Astrocyte of the cerebellum (primary cell): ENCODE measurements at places on chromosomes 7 and 10.
A peak's percentile ranks its signal among the peaks of the same experiment; 100 is the strongest.

- no peak for DNase-seq
These were observed 43.5 kb upstream of the ZRANB1 start for GRCh38 chr10:124898471-124898870.

DNA sequence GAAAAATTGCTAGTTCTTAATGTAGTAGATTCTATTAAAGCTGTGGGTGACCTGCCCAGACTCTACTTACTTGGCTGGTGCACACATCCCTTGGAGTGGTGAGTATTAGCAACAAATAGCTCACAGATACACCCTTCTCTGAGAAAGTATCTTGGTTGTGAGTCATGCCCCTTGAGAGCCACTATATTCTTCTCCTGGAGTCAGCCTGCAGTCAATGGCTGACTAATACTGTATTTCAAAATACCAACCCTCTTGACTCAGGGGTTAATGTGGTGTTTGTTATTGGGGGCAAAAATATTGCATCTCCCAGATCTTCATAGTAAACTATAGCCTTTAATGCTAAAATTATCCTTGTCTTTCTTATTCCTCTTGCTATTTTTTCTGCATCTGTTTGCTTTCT lies 354.9 kb downstream of the BMPER start:
- peak; percentile 62 for DNase-seq

- no peak for DNase-seq
These were observed 10.5 kb upstream of the ADAMTS14 start for GRCh38 chr10:70661623-70662361.

DNA sequence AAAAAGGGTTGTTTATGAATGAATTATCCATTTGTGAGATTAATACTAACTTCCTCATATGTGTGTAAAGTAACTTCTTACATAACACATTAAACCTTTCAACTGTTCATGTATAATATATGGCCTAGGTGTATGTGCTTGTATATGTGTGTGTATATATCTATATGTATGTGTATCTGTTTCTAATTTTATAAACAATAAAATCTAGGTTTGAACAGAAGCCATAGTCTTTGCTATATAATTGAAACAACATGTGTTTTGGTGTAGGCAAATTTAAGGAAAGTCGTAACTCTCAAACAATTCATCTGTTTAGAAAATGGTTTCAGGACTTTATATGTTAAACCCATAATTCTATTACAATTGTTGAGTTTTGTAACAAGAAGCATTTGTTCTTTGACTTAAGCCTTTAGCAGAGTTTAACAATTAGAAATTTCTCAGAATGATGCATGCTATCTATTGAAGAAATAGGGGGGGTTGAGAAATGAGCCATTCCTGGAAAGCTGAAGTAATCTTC lies 103.3 kb downstream of the BBS9 start:
- DNase-seq: no peak

DNA sequence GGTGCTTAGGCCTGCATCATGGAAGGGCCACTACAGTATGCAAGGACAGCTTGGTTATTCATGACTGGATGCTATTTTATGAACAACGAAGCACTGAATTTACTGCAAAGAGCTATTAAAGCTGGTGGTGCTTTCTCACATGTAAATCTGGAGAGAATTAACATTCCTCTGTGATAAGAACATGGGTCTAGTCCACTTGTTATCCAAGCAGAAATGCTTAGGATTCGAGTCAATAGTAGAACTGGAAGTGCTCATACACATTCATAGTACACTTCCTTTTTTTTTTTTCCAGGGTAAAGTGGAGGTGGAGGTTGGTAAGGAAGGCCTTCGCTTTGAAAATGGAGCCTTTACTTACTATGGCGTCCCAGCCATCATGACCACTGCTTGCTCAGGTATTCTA lies 35.0 kb downstream of the CNNM1 start:
- DNase-seq: no peak

DNA sequence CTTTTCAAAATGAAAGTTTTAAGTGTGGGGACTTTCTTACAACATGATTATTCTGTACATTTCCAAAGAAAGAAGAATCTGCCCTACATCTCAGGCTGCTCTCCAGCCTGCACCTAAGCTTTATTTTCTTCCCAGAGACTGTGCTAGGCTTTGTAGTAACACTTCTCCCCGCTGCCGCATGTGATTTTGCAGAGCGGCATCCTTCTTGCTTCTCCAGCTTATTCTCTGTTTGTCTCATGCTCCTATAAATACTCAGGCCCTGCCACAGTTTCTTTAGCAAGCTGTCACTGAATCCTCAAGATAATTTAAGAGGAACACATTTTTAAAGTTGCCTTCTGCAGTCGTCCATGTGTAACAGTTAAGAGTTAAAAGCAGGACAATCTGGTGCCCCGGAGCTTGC lies 53.5 kb downstream of the INSYN2A start:
- DNase-seq: no peak

DNA sequence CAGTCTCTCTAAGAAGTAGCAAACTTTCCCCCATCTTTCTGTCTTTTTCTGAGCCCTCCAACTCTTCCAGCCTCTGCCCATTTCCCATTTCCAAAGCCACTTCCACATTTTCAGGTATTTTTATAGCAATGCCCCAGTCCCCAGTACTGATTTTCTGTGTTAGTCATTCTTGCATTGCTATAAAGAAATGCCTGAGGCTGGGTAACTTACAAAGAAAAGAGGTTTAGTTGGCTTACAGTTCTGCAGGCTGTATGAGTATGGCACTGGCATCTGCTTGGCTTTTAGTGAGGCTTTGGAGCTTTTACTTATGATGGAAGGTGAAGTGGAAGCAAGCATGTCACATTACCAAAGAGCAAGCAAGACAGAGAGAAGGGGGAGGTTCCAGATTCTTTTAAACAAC lies 17.2 kb downstream of the PLCE1 start:
- no peak for DNase-seq

- DNase-seq: peak; percentile 20
These were observed 15.0 kb upstream of the PCBD1 start for GRCh38 chr10:70903262-70903921.

DNA sequence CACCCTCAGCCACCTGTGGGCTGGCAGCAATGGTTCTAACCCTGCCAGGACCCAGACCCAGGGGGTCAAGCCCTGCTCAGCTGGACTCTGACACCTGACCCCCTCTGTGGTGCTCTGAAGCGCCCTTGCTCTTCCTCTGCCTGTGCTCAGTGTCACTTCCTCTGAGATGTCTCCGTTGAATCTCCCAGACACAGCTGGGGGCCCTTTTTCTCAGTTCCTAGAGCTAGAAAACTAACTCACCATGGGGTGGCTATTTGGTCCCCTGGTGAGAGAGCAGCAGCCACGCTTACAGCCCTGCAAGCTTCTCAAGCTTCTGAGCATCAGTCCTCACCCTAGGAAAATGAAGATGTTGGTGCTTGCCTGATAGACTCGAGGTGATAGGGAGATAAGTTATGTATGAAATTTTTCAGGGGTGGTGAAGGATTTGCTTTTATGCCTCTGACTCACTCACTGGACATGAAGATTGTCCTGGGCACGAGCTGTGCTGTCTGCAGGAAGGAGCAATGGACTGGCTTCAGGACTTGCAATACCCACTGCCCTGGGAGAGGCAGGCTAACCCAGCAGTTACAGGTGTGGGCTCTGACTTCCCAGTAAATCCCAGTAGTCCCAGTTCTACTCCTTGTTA lies 29.6 kb downstream of the COL13A1 start:
- DNase-seq: no peak

GRCh38 chr7:151143261-151144015 lies 24.1 kb downstream of the GBX1 start:
- no peak for DNase-seq

GRCh38 chr10:110355922-110356627 lies 51.4 kb upstream of the SMNDC1 start:
- no peak for DNase-seq

DNA sequence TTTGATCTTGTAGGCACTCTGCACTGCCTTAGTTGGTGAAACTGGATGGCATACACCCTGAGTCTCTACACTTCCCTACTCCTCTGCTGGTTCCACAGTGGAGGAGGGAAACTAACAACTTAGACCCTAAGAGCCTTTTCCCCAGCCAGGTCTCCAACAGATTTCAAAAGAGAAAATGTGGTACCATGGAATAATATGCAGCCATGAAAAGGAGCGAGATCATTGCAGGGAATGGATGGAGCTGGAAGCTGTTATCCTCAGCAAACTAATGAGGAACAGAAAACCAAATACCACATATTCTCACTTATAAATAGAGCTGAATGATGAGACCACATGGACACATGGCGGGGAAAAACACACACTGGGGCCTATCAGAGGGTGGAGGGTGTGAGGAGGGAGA lies 36.3 kb upstream of the CCDC3 start:
- no peak for DNase-seq

DNA sequence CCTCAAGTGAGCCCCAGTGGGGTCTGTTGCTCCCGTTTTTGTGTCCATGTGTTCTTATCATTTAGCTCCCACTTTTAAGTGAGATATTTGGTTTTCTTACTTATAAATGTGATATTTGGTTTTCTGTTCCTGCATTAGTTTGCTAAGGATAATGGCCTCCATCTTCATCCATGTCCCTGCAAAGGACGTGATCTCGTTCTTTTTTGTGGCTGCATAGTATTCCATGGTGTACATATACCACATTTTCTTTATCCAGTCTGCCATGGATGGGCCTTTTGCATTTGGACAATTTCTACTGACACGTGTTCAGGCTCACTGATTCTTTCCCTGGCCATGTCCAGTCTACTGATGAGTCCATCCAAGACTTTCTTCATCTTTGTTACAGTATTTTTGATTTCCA lies 9.6 kb downstream of the SFXN2 start:
- no peak for DNase-seq

DNA sequence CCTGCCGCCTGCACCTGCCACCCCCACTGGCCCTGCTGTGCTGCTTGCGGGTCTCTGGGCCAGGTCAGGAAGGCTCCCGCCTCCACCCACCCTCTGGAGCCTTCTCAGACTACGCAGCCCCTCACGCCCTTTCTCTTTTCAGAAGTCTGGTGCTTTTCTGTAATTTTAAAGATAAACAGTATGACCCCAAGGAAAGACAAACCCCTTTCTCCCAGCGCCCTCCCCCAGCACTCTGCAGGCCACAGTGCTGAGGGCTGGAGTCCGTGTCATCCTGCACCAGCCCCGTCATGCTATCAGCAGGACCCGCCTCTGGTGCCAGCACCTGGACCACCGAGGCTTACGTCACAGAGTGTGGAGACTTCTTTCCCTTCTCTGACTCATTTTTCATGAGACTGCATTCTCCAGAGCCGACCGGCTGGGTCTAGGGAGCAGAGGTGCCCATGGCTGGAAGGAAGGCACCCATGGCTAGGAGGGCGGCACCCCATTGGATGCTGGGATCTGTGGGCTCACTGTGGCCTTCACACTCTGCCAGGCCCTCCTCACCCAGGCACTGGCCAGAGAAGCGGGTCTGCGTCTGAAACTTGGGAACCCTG lies 53.4 kb downstream of the CFAP46 start:
- DNase-seq: no peak

DNA sequence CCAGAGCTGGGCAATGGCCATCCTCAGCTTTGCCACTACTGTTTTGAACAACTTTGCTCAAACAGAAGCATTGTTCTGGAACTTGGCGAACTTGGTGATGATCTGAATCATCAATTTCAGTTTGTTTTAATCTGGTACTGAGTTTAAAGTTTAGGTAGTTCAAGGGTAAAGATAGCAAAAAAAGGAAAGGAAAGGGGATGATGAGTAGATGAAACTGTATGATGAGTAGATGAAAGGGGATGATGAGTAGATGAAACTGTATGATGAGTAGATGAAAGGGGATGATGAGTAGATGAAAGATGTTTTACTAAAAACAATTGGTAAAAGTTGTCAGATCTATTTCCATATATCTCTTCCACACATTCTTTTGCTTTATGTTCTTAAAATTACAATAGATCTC lies 737.0 kb downstream of the LRMDA start:
- DNase-seq: no peak

- DNase-seq: no peak
These were observed 87.6 kb upstream of the AFAP1L2 start for GRCh38 chr10:114491933-114492332.

DNA sequence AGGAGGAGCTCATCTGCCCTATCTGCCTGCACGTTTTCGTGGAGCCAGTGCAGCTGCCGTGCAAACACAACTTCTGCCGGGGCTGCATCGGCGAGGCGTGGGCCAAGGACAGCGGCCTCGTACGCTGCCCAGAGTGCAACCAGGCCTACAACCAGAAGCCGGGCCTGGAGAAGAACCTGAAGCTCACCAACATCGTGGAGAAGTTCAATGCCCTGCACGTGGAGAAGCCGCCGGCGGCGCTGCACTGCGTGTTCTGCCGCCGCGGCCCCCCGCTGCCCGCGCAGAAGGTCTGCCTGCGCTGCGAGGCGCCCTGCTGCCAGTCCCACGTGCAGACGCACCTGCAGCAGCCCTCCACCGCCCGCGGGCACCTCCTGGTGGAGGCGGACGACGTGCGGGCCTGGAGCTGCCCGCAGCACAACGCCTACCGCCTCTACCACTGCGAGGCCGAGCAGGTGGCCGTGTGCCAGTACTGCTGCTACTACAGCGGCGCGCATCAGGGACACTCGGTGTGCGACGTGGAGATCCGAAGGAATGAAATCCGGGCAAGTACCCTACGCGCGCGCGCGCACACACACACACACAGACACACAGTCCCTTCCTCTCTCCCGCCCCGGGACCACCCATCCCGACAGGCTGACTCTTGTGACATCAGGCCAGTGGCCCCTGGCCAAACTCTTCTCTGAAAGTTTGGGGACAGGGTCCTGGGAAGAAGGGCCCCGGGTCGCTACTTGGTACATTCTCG lies 538 bp downstream of the TRIM8 start:
- no peak for DNase-seq

GRCh38 chr10:126015413-126015812 lies 119.0 kb downstream of the FANK1 start:
- DNase-seq: no peak

- DNase-seq: no peak
These were observed 83.6 kb downstream of the ZNF277 start for GRCh38 chr7:112290065-112290464.

- DNase-seq: no peak
These were observed 511.4 kb downstream of the XPNPEP1 start for GRCh38 chr10:109411917-109412316.

GRCh38 chr7:13035233-13035632 lies 347.8 kb downstream of the ARL4A start:
- DNase-seq: no peak

DNA sequence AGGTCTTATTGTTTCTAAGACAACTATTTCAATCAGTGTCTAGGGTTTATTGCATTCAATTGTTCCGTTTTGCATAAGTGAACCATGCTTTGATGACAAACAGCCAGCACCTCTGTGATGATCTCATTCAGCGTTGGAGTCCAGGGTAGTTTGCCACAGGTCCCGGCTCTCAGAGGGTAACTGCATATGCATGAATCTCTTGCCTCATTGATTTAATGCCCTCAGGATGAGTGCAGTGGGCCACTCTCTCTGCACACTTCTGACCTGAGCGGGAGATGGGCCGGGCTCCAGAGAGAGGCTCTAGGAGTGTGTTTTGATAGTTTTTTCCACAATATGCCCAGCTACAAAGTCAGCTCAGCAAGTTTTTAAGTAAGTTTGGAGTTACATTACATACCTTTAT lies 83.9 kb downstream of the HECW1 start:
- DNase-seq: no peak
